ENCODE measurements at places on chromosomes 7 and 10.

DNA sequence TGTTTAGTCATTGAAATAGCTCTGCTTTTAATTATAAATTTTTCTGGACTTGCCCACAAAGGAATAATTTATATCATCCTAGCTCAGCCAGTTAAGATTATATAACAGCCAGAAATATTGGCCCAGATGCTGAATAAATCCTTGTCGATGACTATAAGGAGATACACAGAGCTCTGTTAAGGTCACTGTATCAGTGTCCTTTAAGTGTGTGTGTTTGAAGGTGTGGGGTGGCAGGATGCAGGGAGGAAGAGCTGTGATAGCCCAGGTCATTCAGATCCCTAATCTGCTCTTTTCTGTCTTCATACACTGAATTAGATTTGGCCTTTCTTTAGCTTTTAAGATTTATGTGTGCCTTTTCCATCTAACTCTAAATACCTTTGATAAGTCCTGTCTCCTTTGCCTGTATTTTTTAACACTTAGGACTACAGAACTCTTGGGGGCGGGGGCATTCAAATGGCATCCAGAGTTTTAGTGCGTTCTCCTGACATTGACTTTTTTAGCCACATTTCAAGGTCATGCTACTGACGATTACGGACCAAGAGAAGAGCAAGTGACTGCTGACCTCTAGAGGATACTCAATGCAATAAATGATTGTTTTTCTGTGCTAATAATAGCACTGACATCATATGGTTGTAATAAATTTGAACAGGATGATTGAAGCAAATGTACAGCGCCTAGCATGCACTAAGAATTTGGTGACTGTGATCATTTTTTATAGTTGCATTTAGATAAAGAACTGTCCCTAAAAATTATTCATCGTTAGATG, 172.3 kb downstream of the CACNB2 start:
- no peak for DNase-seq

- no peak for DNase-seq
Observed at GRCh38 chr7:51451751-51452476, 135.3 kb upstream of the COBL start.

DNA sequence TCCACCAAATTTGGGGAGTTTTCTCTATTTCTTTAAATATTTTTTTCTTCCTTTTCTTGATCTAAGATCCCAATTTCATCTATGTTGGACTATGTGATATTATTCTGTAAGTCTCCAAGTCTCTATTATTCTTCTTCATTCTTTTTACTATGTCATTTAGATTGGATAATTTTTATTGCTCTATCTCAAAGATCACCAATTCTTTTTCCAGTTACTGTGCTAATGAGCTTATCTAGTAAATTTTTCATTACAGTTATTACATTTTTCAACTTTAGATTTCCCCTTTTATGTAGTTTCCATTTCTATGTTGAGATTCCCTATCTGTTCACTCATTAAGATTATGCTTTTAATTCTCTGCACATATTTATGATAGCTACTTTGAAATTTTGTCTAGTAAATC, 131.6 kb upstream of the NAMPT start:
- no peak for DNase-seq

GRCh38 chr7:73830681-73831583, at the start of gene CLDN4:
CLDN4 (plus strand) TSS chr7:73830996; CDS start chr7:73831202, 206 bp downstream.
- DNase-seq: no peak

- no peak for DNase-seq
Observed at GRCh38 chr10:79244068-79244442, 103.2 kb upstream of the PPIF start.

- DNase-seq: peak; percentile 83
Observed at GRCh38 chr10:110504111-110504735, 6.5 kb downstream of the DUSP5 start.

DNA sequence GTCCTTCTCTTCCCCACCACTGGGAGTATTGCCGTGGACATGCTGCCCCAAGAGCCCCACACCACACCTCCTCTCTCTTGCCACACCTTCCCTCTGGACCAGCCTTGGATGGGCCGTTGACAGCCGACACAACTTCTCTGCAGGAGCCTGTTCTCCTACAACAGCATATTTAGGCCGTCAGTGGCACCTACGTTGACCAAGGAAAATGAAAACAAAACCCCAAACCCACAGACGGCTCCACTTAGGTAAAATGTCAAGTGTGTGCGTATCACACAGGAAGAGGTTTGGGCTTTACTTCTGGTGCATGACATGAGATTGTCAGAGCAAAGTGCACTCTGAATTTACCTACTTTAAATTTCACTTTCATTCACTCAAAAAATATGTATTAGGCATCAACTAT, 246.6 kb downstream of the ZMYND11 start:
- DNase-seq: no peak

GRCh38 chr10:131187274-131187673, 124.2 kb downstream of the TCERG1L start:
- no peak for DNase-seq

DNA sequence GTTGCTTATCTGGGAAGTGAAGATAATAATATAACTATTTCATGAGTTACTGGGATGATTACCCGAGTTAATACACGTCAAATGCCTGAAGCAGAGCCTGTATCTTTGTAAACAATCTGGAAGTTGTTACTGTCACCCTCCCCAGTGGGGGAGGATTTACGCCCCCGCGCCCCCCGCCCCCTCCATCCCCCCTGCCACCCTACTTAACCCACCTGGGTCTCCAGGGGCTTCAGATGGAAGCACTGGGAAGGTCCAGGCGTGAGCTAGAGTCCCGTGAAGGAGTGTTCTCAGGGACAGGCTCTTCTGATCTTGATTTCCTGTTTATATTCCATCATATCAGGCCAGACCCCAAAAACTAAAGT, 691 bp upstream of the PPA1 start:
- no peak for DNase-seq

- DNase-seq: no peak
Observed at GRCh38 chr10:124213471-124213870, 120.1 kb upstream of the CHST15 start.

- peak; percentile 52 for DNase-seq
Observed at GRCh38 chr10:73095481-73096021, 1.1 kb downstream of the P4HA1 start.

- DNase-seq: no peak
Observed at GRCh38 chr7:138245682-138246081, 169.4 kb downstream of the AKR1D1 start.

DNA sequence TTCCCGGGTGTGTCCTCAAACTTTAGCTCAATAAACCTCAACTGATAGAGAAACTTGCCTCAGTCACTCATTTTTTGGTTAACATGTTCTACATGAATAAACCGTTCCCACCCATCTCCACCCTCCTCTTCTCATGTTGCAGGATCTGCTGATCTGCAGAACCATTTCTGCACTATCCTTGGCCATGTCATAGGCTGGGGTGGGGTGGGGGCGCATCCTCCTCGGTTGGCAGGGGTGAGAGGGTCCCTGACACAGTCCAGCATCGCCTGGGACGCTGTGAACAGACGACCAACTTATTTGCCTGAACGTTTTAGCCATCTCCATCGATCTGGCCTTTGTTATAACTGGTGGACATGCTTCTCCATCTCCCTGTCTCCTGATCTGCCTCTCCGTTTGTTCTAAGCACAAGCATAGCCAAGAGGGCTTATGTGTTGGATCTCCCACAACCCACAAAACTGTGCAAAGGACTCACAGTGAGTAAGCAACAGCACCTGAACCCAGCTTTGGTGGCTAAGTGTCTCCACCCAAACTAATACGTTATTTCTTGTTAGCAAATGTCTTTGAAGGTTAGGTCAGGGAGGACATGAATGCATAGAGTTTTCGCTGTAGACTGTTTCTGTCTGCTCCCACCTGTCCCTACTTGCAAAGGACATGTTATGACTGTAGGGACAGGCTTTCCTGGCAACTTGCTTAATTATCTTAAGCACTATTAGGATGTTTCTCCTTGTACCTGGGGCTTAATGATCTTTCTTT, 51.7 kb downstream of the PRKCQ start:
- no peak for DNase-seq

DNA sequence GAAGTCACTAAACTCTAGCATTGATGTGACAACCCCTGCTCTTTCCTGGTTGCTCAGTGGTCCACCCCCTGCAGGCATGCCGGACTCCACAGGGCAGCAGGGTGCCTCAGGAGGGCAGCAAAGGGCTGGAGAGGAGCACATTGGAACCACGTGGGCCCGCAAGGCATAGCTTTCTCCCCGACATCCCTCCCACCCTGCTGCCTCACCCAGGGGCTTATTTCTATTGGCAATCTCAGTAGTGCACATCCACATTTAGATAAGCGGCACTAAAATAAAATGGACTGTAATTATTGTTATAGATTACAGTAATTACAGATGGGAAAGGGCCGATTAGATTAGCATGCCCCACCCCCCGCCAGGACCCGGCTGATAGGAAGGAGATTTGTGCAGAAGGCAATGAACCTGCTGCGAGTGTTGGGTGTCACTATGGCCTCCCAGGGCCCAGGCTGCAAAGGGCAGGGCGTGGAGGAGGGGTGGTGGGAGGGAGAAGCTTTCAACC, 580.1 kb downstream of the GRID1 start:
- DNase-seq: no peak

DNA sequence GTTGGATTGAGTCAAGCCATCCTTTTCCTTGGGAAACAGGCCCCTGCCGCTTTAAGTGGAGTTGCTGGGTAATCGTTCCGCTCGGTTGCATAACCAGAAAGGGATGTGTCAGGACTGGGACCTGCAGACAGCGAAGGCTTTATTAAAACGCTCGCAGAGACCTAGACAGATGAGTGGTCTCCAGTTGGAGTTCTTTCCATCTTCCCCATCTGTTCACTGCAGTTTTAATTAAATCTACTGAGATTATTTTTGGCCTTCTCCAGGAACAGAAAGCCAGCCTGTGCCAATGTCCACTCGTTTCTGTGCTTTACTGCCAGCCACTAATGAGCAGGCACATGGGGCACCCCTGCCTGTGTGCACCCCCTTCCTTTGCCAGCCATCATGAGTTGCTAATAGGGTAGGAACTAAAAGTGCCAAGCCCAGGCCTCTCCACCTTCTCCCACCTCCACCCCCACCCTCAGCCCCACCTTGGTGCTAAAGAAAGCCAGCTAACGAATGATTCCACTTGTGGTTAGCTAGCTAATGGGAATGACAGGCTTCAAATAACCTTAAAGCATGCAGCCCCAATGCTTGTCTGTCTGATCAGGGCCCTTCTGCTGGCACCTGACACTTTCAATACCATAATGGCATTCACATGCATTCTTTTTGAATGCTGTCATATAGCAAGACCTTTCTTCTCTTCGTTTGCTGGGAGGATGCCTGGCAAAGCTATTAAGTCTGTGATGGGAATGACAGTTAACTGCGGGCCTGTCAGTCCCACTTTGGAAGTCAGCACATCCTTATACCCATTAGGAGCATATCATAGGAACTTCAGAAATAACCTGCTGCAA, 556.8 kb upstream of the GALNT17 start:
- DNase-seq: no peak

DNA sequence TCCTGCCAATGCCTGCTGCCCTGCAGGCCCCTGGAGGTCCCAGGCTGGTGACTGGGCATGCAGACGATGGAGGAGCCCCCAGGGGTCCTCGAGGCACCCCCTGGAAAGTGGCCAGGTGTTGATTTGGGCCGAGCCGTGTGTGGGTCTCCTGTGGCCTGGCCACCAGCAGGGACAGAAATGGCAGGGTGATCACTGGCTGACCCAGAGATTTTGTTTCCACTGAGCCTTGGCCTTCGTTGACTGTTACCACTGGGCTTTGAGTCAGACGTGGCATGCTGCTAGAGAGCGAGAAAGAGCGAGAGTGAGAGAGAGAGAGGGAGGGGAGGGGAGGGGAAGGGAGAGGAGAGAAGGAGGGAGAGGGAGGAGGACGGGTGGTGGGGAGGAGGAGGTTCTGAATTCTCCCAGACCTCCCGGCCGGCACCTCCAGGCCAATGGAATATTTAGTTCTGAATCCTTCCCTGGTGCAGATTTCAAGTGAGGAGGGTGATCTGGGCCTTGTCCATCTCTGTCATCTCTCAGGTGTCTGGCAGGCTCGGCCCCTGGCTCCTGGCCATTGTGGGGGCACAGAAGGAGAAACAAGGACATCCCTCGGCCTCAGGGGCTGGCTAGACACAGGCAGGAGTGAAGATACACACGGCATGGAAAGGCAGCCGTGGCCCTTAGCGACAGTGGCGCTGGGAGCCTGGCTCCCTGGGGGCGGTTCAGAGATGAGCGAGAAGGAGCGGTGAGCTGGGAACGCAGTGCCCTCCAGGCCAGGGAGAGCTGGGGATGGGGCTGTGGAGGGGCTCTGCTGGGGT, 58.2 kb downstream of the GLRX3 start:
- DNase-seq: no peak

- DNase-seq: no peak
Observed at GRCh38 chr7:64541438-64542359, 21.2 kb downstream of the ZNF680 start.

- DNase-seq: no peak
Observed at GRCh38 chr7:69283421-69283820, 314.9 kb upstream of the AUTS2 start.
